ENCODE measurements at places on chromosomes 3 and 15. TPM values are rescaled to one million over a fixed set of nuclear protein-coding genes. Genes with fewer than 3 reads are reported as not detected.

DNA sequence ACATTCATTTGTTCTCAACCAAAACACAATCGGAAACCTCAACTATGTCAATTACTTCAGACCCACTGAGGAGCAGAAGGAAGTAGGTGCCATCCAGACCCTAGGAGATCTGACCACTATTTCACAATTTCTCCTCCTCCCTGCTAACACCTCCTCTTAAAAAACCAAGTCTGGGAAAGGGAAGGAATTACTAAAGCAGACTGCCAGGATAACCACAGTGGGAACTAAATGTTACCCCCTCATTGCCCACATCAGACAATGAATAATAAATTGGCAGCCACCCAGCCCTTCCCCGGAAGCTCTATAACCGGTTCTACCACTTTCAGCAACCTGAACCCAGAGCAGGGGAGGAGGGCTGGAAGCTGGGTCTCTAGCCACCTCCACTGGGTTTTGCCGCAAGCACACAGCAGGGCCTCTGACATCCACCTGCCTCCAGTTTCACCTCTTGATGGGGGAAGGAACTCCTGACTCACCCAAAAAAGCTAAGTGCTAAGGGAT is 17.6 kb downstream of the C15orf62 start:
- no peak for DNase-seq

The VGLL3 gene
- 1.7 TPM for total RNA-seq

The DNAH1 gene
- 1.6 TPM for total RNA-seq

The TRIM59 gene
- total RNA-seq = 14.3 TPM

The SLC27A2 gene
- 1.4 TPM for total RNA-seq
